ENCODE measurements at places on chromosomes 16 and 17.

DNA sequence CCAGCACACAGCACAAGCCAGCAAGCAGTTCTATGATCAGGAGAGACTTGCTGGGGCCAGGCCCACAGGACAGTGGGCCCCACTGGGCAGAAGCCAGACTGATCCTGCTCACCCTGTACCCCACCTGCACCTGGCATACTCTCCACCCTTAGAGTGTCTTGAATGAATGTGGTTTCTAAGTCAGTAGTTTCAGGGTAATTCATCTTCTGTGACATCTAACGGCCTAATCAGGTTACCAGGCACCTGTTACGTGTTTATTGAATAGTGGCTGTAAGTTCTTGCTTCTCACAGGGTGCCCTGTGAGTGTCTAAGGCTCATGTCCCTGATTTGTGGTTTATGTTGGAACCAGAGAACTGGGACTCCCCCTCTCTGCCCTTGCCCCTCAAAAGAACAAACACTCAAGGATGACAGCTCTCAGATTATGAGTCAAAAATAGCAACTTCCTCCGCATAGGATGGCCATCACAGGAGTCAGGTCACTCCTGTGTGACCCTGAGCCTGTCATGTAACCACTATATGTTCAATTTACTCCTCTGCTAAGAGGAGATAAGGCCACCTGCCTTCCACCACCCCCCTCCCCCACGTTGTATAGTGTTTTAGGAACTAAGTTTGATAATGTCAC lies 7.0 kb upstream of the OR2C1 start:
- DNase-seq: no peak

DNA sequence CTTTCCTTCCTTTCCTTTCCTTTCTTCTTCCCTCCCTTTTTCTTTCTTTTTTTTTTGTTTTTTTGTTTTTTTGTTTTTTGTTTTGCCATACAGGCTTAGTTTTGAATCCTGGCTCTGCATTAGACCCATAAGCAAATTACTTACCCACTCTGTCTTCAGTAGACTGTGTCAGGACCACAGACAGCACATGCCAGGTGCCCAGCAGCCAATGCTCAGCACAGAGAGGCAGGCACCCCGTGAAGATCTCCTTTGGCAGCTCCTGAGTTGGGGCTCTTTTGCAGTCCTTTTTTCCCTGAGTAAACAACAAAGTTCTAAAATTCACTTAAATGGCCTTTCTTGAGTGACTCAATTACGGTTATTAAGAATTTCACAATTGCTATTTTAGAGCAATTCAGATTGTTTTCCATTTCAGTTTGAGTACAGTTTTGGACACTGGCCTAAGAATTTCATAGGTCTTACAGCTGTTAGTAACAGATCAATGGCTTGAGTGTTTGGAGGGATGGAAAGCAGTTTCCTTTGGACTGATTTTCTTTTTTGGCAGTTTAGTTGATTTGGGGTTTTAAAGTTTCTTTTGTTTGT lies 26.2 kb upstream of the SLC5A11 start:
- no peak for DNase-seq

DNA sequence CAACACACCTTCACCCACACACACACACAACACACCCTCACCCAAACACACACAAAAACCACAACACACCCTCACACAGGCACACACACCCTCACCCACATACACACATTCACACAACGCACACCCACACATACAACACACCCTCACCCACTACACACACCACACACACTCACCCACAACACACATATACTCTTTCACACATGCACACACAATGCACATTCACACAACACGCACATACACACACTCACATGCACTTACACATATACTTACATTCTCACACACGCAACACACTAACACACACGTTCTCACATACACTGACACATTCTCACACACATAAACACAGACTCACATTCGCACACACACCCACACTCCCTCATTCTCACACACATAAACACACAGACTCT lies 3.8 kb downstream of the ASGR1 start:
- DNase-seq: no peak

- DNase-seq: no peak
These were observed 39.4 kb upstream of the DHX8 start for GRCh38 chr17:43444223-43445008.

GRCh38 chr17:70968302-70968701 lies 799.0 kb downstream of the KCNJ2 start:
- no peak for DNase-seq

DNA sequence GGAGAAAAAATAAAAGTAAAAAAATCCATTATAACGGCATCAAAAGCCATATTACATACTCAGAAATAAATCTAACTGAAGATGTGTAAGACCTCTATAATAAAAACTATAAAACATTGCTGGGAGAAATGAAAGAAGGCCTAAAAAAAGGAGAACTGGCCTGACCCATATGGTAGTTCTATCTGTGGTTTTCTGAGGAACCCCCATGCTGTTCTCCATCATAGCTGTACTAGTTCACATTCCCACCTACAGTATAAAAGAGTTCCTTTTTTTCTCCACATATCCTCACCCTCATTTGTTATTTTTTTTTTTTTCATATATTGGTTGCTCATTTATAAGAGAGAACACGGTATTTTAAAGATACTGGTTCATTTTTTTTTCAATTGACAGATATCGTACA lies 191.8 kb downstream of the STX8 start:
- DNase-seq: no peak

- peak; percentile 92 for DNase-seq
These were observed 12.3 kb downstream of the SMIM5 start for GRCh38 chr17:75645501-75645888.

DNA sequence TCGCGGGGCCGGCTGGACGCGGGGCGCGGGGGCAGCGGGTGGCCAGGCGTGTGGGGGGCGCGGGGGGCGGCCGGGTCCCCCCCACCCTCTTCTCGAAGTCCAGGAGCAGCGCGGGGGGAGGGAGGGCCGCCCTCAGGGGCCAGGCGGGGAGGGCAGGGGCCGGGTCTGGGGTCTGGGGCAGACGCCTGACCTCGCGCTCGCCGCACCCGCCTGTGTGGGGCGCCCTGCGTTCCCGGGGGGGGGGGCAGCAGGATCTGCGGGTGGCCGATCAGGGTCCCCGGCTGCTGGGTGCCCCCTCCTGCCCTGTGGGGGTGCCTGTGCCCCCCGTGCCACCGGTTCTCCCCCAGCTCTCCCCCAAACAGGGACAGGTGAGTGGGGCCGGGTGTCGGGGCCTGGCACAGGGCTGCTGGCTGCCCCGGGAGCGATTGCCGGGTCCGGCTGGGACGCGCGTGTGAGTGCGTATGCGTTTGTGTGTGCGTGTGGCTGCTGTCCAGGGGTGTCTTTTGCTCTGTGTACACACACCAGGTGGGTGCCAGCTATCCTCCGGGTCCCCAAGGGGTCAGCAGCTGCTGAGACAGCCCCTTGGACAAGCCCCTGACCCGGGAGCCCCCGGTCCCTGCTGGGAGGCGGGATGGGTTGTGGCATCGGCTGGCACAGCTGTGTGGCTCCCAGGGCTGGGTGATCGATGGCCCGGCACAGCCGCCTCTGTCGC lies 663 bp downstream of the PRR35 start:
- no peak for DNase-seq

GRCh38 chr16:11674818-11675560 lies 6.7 kb downstream of the SNN start:
- DNase-seq: no peak

DNA sequence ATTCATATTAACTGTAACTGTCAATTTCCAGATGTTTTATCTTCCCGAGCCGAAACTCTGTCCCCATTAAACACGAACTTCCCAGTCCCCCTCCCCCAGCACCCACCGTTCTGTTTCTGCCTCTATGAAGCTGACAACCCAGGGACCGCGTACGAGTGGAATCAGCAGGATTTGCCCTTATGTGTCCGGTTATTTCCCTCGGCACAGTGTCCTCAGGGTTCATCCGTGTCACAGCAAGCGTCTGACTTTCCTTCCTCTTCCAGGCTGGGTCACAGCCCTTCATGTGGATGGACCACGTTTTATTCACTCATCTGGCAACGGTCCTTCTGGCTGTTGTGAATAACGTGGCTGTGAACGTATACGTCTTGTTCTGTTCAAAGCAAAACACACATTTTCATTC lies 31.3 kb downstream of the METRNL start:
- no peak for DNase-seq

- DNase-seq: no peak
These were observed 33.0 kb downstream of the C16orf54 start for GRCh38 chr16:29712809-29713208.

- DNase-seq: peak; percentile 71
These were observed 105.0 kb downstream of the ZNF778 start for GRCh38 chr16:89322321-89323119.

DNA sequence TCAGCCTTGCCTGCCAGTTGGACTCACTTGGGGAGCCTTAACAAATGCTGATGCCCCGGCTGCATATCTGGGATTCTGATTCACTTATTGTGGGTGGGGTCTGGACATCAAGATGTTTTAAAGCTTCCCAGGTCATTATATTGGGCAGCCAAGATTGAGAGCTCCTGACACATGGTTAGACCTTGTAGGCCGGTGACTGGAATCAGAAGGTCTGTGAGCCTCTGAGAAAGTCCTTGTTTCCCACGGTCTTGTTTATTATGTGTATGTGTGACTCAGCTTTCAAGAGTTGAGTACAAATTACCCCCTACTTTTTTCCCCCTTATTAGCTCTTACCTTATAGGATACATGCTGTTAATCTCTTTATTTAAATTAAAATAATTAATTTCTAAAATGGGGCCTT lies 103.5 kb downstream of the ABCC1 start:
- no peak for DNase-seq

DNA sequence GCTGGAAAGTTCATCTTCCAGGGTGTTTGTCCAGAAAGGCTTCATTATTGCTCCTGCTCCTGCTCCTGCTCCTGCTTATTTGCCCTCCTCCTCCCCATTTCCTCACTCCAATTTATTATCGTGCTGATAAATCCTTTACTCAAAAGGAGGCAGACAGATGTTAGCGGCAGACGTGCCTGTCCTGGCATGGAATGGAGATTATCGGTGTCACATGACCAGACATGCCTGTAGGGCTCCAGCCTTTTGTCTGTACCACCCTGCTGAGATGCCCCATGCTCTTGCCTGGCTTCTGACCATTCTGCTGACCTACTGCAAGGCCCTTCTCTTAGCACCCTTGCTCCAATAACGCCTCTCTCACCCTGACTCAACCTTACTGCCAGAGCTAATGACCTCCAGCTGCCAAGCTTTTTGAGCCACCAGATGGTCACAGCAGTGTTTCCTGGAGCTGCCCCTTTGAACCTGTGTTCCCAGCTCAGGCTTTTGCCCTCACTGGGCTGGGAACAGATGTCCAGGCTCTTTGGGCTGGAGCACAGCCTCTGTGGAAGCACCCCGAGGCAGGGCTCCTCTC lies 12.8 kb downstream of the DNAH9 start:
- DNase-seq: no peak

- peak; percentile 61 for DNase-seq
These were observed 11.8 kb upstream of the SLFN13 start for GRCh38 chr17:35460354-35460851.

GRCh38 chr16:56742030-56742984 lies 12.4 kb downstream of the NUP93 start:
- DNase-seq: no peak

GRCh38 chr16:27127308-27127707 lies 60.6 kb downstream of the C16orf82 start:
- no peak for DNase-seq

- peak; percentile 93 for DNase-seq
These were observed at the start of gene CYBC1 for GRCh38 chr17:82450357-82451106. CYBC1 (minus strand) TSS chr17:82450752; CDS start chr17:82449254, 1,498 bp downstream.

DNA sequence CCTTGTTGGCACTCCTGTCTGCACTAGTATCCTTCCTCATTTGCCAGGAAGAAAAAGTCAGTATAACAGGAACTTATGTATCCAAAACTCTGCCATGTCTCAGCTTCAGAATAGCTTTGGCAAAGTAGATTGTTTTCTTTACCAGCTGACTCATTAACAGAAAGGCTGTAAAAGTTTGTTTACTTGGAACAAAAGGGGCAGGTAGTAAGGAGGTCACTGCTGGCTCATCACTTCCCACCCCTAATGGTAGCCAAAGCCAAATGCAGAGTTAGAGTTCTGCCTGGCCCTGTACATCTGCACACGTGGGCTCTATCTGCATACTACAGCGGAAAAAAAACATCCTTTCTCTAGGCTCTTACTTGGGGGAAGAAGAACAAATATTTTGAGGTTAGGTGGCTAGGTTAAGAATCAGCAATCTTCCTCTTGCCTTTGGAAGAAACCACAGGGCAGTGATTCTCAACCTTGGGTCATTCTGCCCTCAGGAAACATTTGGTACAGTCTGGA lies 90.9 kb upstream of the BCAR1 start:
- DNase-seq: no peak

GRCh38 chr17:44988044-44988942 lies 20.2 kb upstream of the C1QL1 start:
- no peak for DNase-seq

DNA sequence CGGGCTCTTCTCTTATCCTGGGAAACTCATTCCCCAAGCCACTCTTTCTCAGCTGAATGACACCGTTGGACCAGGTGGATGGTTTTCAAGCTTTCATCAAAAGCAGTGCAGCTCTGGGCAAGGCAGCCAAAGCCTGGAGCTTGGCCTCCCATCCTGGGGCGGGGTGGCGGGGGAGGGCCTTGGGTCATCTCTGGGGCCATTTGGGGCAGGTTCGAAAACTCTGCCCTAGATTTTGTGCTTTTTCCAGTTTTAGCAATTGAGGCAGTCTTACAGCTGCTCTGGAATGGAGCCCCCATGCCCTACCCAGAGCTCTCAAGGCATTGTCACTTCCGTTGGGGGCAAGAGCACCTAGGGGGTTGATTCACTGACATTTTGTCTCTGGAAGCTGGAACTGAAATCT lies 9.1 kb downstream of the MPRIP start:
- DNase-seq: no peak

Measured in NCI-H510A treated with DMSO at 0.1 percent for 48 hours (cell line).